ENCODE measurements at places on chromosomes 12 and 14.

GRCh38 chr14:75181293-75182062 lies 5.1 kb upstream of the TMED10 start:
- DNase-seq = no peak

GRCh38 chr12:1947081-1947480 lies 28.6 kb upstream of the CACNA2D4 start:
- DNase-seq = no peak

DNA sequence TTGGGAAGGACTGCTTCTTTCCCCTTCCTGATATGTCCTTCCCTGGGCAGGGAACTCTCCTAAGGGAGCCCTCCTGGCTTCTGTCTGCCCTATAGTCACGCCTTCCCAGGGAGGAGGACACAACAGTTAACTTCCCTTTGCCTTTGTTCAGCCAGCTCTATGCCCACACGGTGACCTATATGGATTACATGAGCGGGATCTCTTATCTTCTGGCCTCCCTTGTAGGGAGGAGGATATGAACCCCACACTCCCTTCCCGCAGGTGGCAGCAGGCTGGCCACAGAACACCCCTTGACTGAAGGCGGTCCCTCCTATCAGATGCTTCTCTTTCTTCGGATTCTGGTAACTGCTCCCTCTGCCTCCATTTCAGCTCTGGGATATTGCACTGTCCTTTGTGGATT lies 135.6 kb upstream of the MAX start:
- peak; percentile 80 for DNase-seq

DNA sequence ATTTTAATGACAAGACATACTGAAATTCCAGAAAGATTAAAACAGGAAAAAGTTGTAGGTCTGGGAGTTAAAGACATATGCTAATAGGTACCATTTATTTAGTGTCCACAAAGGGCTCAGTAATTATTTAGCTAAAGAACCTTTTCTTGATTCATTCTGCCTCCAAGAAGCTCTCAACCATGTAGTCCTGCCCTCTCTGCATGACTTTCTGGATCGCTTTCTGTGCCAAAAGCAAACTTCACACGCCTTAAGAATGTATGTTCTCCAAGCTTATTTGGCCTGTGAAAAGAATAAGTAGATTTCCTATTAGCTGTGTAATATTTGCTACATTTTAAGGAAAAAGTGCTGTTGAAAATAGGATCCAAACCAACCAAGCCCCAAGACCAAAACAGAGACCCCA lies 291.7 kb downstream of the C12orf75 start:
- no peak for DNase-seq

DNA sequence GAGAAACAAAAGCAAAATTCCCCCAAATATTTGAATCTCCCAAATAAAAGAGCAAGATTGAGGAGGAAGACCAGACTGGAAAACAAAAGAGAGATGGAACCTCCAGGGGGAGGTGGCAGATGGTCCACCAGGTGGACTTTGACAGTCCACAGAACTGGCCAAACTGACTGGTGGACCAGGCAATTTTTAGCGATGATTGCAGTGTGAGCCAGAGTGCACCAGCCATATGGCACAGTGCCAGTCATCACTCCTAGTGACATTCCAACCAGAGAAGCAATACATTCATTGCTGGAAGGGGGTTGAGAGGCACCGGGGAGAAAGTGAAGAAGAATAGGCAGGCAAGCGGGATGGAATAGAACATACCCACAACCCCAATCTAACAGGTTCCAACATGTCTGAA lies 182.9 kb downstream of the EXOC5 start:
- DNase-seq = no peak

DNA sequence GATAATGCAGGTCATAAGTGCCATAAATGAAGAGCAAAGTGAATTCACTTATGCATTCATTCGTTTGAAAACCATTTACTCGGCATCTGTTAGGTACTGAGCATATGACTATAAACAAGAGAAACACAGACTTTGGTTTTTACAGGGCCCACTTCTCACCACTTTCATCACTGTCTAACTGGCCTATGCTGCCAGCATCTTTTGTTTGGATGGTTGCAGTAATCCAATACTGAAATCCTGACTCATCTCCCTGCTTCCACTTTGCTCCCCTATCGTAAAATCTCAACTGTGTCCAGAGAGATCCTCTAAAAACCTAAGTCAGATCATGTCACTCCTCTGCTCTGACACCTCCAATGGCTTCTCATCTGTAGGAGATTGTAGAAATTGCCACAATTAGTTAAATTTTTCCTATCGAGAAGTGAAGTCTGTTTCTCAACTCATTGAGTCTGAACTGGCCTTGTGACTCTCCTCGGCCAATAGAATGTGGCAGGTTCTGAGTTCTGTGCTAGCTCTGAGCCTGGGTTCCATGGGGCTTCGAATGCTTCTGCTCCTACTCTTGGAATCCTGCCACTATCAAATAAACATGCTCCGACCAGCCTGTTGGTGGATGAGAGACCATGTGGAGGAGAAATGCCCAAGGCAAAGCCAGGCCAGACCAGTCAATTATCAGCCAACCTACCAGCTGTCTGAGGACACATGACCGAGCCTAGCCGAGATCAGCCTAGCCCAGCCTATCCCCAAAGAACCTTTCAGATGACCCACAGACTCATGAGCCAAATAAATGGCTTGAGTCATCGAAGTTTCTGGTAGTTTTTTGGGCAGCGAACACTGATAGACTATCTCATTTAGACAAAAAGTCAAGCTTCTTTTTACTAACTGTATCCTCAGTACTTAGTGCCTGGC lies 2.2 kb upstream of the BATF start:
- no peak for DNase-seq

DNA sequence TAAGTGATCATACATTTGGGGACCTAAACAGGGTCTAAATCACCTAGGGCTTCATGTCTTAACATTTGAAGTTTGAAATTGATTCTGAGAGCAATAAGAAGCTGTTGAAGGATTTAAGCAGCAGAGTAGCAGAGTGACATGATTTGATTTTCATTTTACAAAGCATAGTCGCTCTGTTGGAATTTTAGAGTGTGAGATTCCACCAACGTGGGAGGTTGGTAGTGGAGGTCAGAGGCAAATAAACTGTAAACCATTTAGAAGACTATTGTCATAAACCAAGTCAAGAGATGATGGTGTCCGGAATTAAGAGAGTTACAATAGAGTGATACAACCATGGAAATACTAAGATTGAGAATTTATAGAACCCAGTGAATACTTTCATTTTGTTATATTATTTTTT lies 52.7 kb upstream of the ZDHHC17 start:
- DNase-seq = no peak

DNA sequence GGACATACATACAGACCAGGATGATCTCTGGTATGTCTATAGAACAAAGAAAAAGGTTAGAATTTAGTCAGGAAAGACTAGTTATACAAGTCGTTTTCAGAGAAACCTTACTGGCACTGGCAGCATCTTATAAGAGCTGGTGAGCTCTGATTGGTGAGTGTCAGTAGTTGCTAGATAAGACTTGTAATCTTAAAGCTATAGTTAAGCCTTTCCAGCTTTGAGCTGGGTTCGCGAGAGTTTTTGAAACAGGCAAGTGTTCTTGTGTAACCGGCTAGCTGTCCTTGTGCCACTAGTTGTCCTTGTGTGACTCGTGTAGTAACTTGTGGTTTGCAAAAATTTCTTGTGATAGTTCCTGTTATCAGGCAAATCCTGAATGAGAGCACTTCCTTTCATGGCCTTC lies 740.9 kb downstream of the GALC start:
- DNase-seq = no peak

GRCh38 chr14:55867719-55868118 lies 250.5 kb upstream of the PELI2 start:
- no peak for DNase-seq

- DNase-seq = peak; percentile 49
Measured at GRCh38 chr14:79369359-79370332, 841.7 kb downstream of the DIO2 start.

GRCh38 chr14:67665868-67666267 lies 8.6 kb downstream of the VTI1B start:
- DNase-seq = no peak

DNA sequence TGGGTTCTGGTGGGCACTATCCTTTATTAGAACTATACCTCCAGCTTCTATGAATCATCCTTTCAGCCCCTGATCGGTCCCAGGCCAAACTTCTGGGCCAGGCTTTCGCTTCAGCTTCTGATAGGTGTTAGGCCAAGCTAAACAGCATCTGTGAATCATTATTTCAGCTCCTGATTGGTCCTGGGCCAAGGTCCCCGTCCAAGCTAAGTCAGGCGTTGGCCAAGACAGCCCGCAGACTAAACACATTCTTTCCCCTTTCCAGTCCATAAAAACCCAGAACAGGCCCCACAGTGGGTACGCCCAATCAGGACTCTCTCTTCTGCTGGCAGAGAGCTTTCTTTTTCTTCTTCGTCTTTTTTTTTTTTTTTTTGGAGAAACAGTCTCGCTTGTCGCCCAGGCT lies 1808.9 kb upstream of the SEL1L start:
- no peak for DNase-seq
